ENCODE measurements at places on chromosomes 6 and 20.
A peak's percentile ranks its signal among the peaks of the same experiment; 100 is the strongest.

DNA sequence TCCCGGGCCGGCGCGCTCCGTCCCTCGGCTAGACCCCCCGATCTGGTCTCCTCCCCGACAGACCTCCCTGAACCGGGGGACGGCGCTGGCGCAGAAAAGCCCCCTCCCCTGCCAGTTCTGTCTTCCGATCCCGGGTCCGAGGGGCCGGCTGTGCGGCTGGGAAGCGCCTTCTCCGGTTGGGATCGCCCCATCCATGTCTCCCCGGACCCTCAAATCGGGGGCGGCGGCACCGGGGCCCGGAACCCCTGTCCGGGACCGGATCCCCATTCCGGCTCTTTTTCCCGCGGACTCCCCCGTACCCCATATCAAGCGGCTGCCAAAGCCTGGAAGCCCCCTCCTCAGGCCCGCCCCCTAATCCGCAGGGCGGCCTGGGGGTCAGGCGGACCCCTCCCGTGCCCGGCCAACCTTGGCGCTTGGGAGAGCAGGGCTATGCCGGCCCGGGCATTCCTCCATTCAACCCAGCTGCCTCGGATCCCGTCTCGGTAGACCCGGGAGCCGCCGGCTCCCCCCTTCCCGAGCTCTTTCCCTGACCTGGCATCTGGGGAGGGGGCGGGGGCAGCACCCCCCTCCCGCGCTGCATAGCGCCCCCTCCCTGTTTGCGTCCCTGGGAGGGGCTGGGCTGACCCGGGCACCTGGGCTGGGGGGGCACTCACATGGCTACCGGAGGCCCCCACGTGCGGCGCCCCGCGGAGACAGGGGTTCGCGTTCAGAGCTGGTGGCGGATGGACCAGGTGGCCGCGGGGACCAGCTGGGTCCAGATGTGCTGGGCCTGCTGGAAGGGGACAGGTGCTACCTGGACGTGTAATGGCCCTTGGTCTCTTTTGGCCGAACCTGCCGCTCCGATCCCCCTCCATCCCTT, 643 bp downstream of the DLGAP4 start:
- DNase-seq: no peak

DNA sequence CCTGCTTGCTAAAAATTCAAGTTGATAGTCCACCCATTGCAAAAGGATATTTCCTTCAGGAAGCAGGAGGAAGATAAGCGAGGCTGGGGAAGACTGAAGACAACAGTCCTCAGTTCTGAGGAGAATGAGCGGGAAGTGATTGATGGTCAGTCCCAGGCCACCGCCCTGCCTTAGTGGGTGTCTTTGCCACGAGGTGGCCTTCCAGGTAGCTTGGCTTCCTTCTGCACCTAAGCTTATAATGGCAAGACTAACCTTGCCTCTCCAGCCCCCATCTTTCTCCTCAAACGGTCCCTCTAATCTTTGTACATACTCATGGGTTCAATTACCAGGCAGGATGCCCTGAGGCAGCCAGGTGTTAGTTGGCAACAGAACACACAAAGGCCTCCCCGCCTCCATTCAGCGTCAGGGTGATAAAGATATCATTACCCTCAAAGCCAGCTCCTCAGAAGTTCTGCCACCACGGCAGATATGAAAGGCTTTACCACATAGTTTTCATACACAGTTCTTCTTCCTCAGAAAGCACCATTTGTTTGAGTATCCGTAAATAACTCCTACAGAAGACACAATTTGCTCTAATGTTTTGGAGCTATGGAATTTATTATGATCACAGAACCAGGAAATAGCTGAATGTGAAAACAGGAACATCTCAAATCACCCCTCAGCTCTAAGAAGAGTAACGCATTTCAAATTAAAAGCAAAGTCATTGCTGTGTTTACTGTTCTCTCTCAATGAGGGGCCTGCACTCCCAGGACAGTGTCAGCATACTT, 249.4 kb downstream of the ATXN1 start:
- DNase-seq: no peak

- no peak for DNase-seq
These were observed 36.0 kb downstream of the ZNF311 start for GRCh38 chr6:28969129-28969528.

DNA sequence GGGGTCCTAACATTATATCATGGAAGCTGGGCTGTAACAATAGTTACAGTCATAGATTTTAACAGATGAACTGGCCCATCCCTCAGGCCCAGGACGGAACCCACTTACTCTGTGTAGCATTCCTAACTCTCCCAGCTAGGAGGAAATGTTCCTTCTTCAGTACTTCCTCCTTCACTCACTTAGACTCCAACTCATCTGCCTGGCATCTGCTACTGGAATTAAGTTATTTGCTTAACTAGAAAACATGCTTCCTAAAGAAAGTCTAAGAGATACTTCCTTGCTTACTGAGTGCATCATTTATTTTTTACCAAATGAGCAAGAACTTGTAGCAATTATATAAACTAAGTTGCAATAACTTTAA, 20.5 kb downstream of the GCLC start:
- DNase-seq: peak; percentile 24

DNA sequence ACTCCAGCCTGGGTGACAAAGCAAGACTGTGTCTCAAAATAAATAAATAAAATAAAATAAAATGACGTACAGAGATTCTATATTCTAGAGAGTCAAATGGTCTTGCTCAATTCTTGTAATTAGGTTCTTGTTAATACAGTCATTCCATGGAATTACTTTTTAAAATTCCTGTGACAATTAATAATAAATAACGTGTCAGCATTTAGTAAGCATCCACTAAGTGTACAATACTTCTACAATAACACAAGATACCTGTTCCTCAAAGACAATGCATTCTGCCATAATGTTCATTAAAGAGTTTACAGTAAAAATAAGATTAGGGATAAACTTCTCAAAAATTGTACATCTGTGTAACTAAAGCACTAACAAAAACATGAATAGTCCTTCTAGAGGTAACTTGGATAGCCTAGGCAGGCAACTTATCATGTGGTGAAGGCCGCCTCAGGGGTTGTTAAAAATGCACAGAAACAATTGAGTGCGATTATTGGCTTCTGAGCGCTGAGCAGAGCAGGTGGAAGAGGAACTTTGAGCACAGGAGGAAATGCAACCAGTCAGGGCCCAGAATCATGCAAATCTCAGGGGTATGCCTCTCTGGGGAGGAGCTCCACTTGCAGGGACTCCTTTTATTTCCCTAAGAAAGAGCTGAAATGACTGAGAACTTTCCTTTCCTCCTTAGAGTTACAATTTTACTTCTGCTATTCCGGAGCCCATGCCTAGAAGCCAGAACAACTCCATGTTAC, 37.1 kb downstream of the QRSL1 start:
- DNase-seq: no peak

GRCh38 chr20:8952721-8953120, 116.2 kb upstream of the PLCB4 start:
- DNase-seq: no peak

DNA sequence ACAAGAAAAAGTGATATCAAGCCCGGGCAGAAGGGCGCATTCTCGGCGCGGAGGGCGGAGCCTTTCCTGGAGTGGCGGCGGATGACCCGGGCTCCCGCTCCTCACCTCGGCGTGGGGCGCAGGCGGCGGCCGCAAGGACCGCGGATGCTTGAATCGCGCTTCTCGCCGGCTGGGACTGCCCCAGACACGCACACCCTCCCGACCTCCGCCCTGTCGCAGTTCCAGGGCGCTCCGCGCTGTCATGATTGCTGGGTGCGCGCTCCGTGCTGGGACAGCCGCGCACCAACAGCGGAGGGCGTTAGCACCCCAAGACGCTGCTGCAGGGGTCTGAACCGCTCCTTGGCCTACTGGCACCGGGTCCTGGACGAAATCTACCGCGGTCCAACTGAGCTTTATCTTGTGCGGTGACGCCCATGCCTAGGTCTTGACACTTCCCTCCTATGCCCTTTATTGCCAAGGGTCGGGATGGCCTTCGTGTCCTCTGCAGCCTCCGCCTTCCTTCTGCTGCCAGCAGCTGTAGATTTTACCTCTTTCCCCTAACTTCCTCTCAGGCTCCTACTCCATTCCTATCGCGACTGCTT, 43.3 kb downstream of the IRAK1BP1 start:
- peak; percentile 29 for DNase-seq

- DNase-seq: no peak
These were observed 11.8 kb downstream of the SLCO4A1 start for GRCh38 chr20:62653951-62654685.

GRCh38 chr6:53623497-53623896, 42.1 kb downstream of the KLHL31 start:
- DNase-seq: no peak

DNA sequence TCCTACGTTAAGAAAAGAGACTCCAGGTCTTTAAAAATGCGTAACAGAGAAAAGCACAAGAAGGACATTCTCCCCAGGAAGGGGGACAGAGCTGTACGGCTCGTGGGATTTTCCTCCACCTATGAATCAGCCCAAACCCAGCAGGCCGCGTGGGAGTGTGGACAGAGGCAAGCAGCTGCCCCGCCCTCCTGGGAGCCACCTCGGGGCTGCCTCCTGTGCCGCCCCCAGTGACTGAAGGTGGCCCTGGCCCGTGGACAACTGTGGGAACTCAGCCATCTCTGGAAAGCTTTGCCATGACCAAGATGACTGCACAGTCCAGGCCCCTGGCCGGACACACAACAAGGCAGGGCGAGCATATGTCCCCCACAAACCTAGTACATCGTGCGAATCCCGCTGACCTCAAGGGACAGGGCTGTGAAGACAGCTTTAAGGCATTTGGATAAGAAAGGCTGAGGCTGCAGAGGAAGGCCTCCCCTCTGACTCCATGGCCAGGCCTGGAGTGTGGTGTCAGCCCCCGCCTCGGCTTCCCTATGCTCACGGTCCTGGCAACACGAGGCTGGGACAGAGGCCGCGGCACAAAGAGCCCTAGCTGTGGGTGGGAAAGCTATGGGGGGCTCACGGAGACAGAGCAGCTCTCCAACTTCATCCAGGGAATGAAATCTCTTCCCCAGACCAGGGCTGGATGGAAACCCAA, 26.9 kb downstream of the PXDC1 start:
- DNase-seq: no peak

- no peak for DNase-seq
These were observed 80.6 kb downstream of the SSR1 start for GRCh38 chr6:7232351-7232750.

DNA sequence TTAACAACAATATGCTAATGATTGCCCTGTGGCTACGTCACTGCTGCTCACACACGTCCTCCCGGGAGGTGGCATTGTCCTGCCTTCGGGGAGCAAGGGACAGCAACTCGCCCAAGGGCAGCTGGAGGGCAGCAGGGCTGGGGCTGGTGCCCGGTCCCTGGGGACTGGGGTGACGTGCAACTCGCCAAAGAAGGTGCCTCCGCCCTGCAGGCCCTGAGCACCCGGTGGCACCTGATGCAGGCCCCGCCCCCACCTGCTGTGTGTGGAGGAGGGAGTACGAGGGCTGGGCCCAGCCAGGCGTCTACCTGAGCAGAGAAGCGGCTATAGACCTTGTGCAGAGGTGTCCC, 64.8 kb upstream of the SLCO4A1 start:
- DNase-seq: no peak

- no peak for DNase-seq
These were observed 273.4 kb upstream of the SASH1 start for GRCh38 chr6:148069256-148069655.

GRCh38 chr20:58603721-58604120, 47.4 kb upstream of the STX16 start:
- no peak for DNase-seq

GRCh38 chr6:88266126-88266525, 100.0 kb upstream of the CNR1 start:
- DNase-seq: no peak

- peak; percentile 31 for DNase-seq
These were observed 28.0 kb upstream of the SYNJ2 start for GRCh38 chr6:157953580-157954091.

- DNase-seq: no peak
These were observed 631 bp downstream of the RAET1L start for GRCh38 chr6:150024646-150025155.

DNA sequence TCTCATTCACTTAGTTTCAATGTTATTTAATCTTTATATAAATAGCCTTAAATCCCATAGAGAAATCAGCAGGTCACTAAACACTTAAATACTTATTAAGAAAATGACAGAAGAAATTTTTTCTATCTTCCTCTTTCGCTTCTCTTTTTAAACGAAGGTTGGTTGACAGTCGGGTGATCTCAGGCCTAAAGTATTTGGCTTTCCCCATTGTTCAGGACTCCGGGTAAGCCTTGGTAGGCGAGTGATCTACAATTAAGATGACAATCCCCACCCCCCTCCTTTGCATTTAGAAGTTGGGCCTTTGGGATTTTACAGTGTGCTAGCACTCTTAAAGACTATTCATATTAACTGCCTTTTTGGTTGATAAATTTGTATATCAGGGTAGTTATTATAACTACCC, 19.7 kb upstream of the UTRN start:
- peak; percentile 34 for DNase-seq

DNA sequence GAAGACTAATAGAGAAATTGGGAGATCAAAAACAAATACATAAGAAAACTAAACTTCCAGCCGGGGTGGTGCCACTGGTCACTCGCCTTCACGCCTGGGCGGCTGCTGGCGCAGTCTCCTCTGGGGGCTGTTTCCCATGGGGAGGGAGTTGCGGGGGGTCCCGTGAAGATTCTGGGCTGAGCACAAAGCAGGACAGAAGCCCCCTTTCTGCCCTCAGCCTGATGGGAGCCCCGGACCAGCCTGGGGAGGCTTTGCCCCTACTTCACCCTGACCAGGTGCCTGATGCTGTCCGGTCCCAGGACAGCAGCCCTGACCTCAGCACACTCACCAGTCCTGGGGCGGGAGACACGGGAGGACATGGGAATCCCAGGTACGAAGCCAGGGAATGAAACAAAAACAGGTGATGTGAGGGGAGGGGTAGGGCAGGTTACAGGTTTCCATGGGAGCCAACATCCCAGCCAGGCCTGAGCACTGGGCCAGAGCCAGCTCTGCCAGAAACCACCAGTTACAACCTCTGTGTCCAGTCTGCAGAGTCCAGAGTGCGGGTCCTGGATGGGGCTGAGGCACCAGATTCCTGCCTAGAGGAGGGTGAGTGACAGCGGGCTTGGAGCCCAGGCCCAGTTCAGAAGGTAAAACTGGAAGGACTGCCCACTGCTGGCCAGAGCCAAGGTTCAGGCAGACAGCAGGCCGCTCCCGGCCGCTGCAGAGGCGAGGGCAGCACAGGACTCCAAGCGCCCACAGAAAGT, 326.4 kb downstream of the TAF4 start:
- no peak for DNase-seq

- DNase-seq: no peak
These were observed 1.3 kb upstream of the MTFR2 start for GRCh38 chr6:136251394-136251793.

DNA sequence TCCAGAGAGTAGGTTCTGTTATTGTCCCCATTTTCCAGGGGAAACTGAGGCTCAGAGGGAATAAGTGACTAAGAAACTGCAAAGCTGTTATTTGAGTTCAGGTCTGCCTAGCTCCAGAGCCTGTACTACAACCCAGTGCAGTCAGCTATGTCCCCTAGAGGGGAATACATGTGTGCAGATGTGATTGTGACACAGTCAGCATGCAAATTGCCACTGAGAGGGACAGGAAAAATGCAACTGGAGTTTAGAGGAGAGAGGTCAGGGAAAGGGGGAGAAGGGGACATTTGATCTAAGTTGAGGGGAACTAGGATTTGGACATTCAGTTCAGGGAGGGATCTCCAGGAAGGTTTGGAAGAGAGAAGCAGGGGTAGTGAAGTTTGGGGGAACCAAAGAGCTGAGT, 38.6 kb upstream of the EPB41L1 start:
- no peak for DNase-seq

- DNase-seq: no peak
These were observed 86.2 kb downstream of the KCNB1 start for GRCh38 chr20:49396230-49396629.

GRCh38 chr20:634148-634925, 18.7 kb downstream of the SRXN1 start:
- no peak for DNase-seq

All from hepatocyte (in vitro differentiated cells).